ENCODE measurements at places on chromosomes 6 and 20.

DNA sequence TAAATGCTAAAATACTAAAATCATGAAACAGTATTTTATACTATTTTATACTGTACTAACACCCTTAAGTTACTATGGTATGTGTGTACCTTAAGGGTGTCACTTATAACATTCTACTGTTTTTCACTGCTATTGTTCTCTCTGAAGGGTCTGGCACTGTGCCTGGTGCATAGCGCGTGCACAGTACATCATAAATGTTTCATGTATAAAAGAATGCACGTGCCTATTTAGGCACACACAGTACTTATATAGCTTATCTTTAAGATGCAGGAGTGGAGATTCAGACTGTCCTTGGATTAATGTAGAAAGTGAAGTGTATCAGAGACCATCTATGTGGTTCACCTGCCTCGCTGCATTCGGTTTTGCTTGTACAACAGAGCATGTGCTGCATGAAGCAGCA lies 64.0 kb upstream of the SGK1 start:
- peak; percentile 88 for DNase-seq

DNA sequence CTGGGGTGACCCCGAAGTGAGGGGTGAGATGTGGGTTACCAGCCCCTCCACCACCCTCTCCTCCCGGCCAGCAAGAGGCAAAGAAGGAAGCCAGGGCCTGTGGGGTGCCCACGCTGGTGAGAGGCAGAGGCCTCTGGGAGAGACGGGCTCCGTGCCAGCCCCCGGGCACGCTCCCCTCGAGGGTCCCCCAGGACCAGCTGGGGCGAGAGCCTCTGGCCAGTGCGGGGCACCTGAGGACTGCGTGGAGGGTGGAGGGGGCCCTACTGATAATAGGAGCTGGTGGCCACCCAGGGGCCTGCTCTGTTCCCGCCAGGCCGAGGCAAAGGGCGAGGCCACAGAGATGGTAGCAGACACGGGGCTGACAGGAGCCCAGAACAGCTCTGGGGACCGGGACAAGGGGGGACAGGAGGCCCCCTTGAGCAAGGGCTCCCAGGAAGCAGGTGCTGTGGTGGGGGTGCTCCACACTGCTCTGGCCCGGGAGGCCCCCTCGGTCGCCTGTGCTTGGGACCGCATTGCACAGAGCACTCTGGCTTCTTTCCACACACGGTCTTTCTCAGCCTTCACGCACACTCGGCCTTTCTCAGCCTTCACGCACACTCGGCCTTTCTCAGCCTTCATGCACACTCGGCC lies 226.9 kb downstream of the TTLL2 start:
- no peak for DNase-seq

GRCh38 chr20:35991142-35991771 lies 22.9 kb downstream of the CNBD2 start:
- peak; percentile 50 for DNase-seq

GRCh38 chr6:68468244-68468884 lies 166.7 kb upstream of the ADGRB3 start:
- no peak for DNase-seq

- no peak for DNase-seq
Measured at GRCh38 chr6:170212956-170213636, 77.8 kb downstream of the DLL1 start.

Measured in endothelial cell of umbilical vein (primary cell).